ENCODE measurements at places on chromosomes 2 and 18.

DNA sequence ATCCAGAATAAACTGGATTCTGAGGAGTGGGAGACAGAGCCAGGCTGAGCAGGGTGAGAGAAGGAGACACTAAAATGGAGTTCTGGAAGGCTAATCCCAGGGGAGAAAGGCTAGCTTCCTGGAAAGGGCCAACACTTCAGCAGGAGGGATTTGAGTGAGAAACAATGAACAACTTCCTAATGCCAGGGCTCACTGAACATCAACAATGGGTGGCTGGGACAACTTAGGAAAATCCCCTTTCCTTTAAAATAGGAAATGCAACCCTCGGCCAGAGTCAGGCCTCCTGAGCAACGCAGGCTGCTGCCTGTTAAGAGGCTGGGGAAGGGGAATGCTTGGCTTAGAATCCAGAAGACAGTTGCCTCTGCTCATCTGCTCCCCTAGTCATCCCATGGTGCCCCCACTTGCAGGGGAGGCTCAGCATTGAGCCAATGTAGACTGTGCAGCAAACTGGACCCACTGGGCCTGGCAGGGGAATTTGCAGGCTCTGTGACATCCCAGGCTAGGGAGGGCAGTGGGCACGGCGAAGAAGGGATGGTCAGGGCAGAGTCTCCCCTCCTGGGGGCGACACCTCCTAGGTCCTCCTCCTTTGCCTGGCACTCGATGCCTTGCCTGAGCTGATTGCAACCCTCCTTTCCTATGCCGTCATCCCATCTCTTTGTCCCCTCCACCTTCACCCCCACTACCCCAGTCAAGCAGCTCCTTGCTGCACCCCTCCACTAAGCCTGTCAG is 182.5 kb downstream of the TNS1 start:
- no peak for DNase-seq

- no peak for DNase-seq
These were observed 31.7 kb downstream of the GPC1 start for GRCh38 chr2:240467149-240467642.

- DNase-seq = no peak
These were observed 52.4 kb upstream of the BCL11A start for GRCh38 chr2:60605866-60606265.

- DNase-seq = no peak
These were observed 254.3 kb downstream of the METTL4 start for GRCh38 chr18:2316751-2317696.

GRCh38 chr2:178830451-178830850 is 23.2 kb upstream of the TTN start:
- DNase-seq = no peak

GRCh38 chr2:185782223-185782769 is 43.7 kb downstream of the FSIP2 start:
- DNase-seq = no peak

DNA sequence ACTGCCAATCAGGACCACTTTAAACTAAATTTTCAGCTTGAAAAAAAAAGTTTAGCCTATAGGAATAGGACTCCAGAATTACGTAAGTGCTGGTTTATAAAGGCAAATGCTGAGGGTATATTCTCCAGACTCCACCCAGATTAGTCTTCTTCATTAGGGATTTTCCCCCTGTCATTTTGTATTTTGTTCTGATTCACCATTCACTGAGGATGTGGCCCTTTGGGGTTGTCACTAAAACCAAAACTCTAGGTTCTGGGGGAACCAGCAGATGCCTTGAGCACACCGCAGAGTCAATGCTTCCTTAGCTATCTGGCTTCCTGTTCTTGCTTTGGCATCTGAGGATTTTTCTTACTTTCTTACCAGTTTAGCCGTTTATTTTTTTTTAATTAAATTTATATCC is 10.5 kb downstream of the SCYGR4 start:
- DNase-seq = no peak

- DNase-seq = no peak
These were observed 60.7 kb downstream of the LYPD1 start for GRCh38 chr2:132609101-132609890.

GRCh38 chr18:56475250-56475649 is 163.1 kb downstream of the TXNL1 start:
- no peak for DNase-seq

DNA sequence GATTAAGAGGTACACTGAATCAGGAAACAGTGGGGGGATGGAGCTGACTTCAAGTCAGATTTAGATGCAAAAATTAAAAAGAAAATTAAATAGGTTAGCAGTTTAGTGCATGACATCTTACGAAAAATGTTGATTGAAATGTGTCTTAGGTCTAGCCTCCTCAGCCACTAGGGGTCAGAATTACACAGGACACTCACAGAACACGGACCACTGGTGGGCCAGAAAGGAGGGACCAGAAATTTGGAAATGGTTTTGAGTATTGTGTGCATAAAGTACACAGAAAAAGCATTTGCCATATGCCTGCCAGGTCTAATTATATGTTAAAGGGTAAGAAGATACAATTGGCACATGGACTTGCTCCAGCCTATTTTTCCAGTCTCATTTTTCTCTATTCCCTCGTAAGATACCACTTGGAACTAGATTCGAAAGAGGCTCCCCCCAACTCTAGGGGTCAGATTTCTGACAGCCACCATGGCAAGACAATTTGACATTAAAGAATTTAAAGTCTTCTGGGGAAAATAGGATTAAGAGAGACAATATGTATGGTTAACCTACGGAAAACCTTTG is 550.2 kb upstream of the SETBP1 start:
- DNase-seq = peak; percentile 52

GRCh38 chr2:33292063-33292462 is 184.4 kb upstream of the RASGRP3 start:
- DNase-seq = no peak

DNA sequence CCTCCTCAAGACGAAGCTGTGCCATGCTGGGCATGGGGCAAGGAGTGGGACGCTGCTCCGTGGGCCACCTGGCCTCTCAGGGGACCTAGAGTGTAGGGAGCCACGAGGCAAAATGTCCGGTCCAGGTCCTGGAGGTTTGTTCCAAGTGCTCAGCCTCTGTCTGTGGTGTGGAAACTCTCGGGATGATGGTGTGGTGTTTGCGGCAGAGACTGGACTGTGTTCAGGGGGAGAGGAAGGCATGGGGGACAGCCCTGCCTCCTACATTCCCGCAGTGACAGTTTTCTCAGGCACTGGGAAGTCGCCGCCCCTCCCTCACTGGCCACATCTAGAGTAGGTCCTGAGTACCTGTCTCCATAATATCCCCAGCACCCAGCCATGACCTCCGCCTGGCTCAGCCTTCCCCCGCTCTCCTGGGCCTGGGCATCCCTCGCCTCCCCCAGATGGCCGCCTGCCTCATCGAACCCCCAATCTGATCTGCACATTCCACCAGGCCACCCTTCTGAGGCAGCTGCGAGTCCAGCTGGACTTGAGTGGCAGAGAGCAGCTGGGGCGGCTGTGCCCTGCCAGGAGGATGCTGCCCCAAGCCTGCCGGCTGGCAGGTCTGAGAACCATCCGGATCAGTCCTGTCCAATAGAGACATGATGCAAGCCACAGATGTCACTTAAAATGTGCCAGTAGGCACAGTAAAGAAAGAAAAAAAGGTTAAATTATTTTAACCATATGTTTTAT is 6.2 kb downstream of the KCNIP3 start:
- no peak for DNase-seq

DNA sequence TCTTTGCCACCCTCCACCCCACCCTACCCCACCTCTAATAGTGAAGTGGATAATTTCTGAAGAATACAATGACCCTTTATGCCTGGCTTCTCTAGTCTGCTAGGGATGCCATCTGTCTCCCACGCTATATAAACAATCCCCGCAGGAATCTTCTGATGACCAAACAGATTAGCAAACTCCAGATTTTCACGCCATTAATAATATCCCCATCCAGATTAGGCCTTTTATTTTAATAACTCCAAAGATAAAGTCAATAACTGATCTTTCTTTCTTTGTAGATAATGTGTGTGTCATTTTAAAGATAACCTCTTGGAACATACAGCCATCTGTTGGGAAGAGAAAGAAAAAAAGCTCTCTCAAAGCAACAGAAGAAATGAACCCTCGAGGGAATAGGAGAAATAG is 47.9 kb upstream of the CCDC150 start:
- DNase-seq = no peak

- DNase-seq = no peak
These were observed 189.3 kb downstream of the ANKRD30B start for GRCh38 chr18:14937271-14937670.

- no peak for DNase-seq
These were observed 43.8 kb downstream of the DCDC2C start for GRCh38 chr2:3747032-3747654.
